ENCODE measurements at places on chromosomes 5 and 9. TPM values are rescaled to one million over a fixed set of nuclear protein-coding genes. Genes with fewer than 3 reads are reported as not detected.

DNA sequence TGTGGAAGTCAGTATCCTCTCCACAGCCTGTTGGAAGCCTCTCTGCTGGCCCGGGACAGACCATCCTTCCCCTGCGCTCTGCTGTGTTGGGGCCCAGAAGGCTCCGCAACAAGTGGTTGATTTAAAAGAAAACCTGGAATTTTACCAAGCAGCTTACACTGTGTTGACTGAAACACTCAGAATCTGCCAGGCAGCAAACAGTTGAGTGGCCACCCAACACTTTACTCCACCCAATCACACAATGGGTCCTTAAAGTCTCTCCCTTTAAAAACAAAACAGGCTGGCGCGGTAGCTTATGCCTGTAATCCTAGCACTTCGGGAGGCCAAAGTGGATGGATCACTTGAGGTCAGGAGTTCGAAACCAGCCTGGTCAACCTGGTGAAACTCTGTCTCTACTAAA is 28.0 kb upstream of the DMRT3 start:
- DNase-seq, result no peak

The GHR gene
- total RNA-seq, result 14.7 TPM

- no peak for DNase-seq
These were observed 17.6 kb upstream of the VDAC1 start for GRCh38 chr5:134022333-134022732.

The TAF1L gene
- total RNA-seq, result not detected

DNA sequence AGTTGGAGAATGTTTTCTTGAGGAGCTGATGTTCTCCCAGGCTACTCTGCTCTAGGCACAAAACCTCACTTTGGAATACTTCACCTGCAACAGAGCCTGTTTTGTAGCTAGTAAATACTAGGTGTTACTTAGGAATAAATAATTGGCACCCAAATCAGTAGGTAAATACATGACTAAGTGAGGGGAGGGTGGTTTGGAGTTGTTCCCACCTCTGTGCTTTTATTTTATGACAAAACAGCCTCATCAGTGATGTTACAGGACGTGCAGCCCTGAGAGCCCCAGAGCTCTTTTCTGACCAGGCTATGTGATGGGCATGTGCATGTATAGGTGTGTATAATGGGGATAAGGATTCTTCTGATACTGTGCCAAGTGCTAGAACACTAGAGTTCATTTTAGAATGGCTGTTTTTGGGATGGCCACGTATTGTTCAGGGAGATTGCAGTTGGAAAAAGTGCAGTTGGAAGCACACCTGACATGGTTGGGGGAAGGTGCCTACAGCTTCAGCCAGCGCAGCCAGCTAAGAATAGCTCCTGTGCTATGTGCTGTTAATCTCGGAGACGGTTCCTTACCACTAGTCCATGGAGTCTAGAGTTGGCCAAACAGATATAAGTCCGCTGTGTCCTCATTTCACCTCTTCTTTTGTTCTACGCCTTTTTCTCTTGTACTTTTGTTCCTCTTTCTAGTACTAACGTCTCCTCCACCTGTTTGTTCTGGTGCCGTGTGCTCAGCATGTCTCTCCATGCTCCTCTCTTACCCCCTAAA is 284.7 kb downstream of the FANCC start:
- DNase-seq, result no peak

The SIL1 gene
- total RNA-seq, result 46.2 TPM

The ACER2 gene
- 3.2 TPM for total RNA-seq

The FAM221B gene
- total RNA-seq, result not detected

DNA sequence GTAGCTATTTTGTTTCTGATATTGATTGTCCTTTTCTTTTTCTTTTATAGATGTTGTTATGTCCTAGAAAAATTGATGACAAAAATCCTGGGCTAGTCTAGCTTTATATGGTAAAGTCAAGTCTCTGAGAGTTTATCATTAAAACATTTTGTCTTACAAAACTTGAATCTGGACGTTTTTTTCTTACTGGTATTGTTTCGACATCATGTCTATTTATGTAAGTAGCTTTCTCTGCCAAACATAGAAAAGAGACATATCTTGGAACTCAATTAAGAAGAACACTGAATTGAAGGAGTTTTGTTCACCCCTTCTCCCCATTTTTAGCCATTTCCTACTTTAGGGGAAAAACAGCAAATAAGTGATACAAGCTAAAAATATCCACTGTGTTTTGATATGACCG is 151.5 kb downstream of the ISOC1 start:
- DNase-seq, result no peak

DNA sequence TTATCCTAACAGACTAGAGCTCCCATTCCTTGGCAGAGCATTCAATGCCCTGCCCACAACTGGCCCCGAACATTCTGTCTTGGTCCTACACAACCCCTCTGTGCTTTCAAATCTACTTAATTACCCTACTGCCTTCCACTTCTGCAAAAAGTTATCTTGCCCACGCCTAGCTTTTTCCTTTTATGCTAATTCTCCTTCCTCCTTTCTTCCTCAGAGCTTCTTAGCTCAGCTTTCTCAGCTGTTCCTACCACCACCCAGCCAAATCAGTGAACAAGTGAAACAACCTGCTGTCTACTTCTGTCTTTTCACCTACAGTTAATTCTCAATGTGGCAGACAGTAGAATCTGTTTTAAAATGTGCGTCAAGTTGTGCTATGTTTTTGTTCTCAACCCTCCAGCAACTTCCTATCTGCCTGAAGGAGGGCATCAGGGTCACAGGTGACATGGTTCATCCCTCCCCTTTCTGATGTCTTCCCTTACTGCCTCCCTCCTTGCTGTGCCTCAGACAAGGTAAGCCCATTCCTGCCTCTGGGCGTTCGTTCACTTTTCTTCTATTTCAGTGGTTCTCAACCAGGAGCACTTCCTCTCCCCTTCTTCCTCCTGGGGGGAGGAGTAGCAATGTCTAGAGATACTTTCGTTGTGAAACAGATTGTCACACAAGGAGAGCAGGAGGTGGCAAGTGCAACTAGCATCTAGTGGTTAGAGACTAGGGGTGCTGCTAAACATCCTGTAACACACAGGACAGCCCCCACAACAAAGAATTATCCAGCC is 1.3 kb upstream of the REEP5 start:
- DNase-seq, result no peak

DNA sequence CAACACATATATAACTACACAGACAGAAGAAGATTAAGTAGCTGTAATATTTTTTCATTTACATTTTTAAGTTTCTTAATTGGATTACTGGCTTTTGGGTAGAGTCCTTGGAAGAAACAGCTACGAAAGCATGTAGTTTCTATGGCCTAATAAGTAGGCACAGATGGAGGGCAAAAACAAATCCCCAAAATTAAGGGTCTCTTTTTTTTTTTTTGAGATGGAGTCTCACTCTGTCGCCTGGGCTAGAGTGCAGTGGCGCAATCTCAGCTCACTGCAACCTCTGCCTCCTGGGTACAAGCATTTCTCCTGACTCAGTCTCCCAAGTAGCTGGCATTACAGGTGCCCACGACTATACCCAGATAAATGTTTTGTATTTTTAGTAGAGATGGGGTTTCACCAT is 27.1 kb upstream of the MTMR12 start:
- no peak for DNase-seq

The CCNJL gene
- 10.2 TPM for total RNA-seq

- DNase-seq, result no peak
These were observed 49.7 kb downstream of the C9 start for GRCh38 chr5:39314591-39314990.

The DNLZ gene
- 40.6 TPM for total RNA-seq

DNA sequence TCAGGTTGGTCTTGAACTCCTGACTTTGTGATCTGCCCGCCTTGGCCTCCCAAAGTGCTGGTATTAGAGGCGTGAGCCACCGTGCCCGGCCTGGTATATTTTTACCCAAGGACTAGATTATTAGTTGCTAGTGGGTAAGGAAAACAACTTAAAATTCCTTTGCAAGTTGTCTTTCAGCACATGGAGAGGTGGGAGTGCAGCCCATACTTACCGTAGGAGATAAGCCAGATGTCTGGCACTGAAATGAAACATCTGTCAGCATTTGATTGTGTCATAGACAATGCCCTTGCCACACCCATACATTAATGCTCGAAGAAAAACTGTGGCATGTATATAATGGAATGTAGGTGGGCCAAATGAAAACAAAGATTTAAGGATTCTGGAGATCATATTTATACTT is 36.6 kb upstream of the ANKH start:
- no peak for DNase-seq

DNA sequence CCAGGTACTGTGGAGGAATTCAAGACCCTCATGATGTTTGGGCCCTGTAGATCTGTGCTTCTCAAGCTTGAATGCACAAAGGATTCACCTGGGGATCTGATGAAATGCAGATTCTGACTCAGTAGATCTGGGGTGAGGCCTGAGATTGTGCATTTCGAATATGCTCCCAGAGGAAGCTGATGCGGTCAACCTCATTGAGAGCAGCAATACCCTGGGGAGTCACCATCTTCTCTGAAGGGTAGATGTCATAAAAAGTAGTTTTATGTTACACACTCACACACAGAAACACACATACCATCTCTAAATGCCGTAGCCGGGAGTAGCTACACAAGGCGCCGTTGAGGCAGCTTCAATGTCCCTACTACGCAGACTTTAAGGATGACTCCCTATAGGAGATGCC is 55.8 kb upstream of the CPEB4 start:
- DNase-seq, result no peak

DNA sequence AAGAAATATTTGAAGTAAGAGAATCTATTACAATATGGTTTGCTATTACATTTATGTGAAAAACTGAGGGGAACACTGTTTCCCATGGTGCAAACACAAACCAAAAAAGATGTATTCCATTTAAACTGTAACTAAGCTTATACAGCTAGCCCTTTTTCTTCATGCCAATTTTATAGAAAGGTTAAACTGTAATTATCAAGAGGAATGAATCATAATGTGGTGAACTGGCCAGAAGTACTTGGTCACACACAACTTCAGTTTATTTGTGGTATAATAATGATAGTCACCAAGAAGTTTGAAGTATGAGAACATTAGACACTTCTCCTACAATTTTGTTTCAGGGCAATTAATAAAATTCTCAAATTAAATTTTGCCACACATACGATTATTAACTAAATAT is 177.9 kb downstream of the XRCC4 start:
- no peak for DNase-seq

DNA sequence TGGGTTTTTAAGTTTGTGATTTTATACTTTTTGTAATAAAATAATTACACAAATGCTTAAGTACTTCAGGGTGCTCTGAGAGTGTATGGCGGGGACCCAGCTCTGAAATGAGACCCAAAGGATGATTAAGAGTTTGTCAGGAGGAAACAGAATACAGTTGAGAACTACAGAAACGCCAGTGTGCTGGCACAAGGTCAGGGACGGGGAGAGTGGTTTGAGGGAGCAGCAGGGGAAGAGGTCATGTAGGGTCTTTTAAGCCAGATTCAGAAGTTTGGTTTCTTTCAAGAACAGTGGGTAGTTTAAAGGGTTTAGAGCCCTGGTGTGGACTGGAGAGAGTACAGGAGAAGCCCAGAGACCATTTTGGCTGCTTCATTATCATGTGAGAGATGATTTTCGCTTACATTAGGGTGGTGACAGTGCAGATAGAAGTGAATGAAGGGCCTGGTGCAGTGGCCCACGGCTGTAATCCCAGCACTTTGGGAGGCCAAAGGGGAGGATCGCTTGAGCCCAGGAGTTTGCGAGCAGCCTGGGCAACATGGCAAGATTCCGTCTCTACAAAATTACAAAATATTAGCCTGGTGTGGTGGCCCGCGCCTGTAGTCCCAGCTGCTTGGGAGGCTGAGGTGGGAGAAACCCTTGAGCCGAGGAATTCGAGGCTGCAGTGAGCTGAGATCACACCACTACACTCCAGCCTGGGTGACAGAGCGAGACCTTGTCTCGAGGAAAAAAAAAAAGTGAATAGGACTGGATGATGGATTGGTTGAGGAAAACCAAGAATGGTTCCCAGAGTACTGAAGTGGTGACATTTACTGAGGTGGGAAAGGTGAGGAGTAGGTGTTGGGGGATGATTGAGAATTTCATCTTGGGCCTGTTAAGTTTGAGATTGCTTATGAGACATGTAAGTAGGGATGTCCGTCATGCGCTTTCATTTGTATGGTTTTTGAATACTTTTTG is 1.4 kb upstream of the ETF1 start:
- no peak for DNase-seq

The TBC1D2 gene
- 2.3 TPM for total RNA-seq

DNA sequence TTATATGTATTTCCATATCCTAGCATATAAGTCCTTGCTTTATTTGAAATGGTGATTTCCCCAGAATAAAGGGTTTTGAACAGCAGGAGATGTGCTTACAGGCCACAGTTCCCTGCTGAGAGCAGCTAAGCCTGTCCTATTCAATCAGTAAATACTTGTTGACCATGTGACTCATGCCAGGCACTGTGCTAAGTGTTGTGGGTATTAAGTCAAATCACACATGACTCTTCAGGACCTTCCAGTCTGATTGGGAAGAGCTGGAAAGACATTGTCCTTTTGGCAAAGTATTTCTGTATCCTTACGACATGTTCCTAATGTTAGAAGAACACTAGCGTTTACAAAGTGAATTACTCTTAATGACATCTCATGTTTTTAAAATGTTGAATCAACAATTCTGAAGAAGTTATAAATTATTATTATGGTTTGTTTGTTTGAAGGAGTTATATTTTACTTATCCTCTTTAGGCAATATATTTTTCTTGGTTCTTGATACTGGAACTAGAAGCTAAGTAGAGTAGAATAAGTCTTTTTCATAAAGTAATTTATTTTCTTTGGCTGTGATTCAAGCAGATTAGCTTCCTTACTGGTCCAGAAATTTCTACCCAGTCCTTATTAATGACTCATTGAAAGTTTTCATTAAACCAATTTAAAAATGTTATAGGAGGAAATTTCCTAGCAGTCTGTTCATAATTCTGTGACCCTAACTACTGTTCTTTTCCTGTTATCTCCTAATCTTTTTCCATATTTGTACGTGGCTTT is 82.1 kb downstream of the GAPVD1 start:
- no peak for DNase-seq

DNA sequence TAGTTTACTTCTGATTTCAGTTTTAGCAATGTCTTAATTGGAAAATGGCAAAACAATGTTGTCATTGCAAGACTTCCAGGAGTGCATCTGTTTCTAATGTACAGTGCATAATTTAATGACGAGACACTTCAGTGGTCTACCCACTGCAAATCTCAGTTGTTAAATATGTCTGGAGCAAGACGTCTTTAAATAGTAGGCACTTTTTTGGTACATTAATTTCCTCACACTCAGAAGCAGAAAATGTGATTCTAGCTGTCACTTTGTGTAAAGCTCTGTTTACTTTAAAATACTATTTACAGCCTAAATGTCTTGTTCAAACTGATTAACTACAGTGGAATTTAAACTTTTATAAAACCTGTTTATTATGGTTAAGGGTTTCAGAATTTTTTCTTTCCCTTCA is 815.5 kb downstream of the TLE1 start:
- no peak for DNase-seq

GRCh38 chr9:76562511-76562911 is 103.5 kb downstream of the GCNT1 start:
- DNase-seq, result no peak

GRCh38 chr9:89839449-89839848 is 234.6 kb downstream of the GADD45G start:
- no peak for DNase-seq

GRCh38 chr5:147445917-147446316 is 64.0 kb downstream of the DPYSL3 start:
- no peak for DNase-seq

Data from Right ventricle myocardium inferior (tissue), 1 donor.